ENCODE measurements at places on chromosomes 7 and 10.
A peak's percentile ranks its signal among the peaks of the same experiment; 100 is the strongest.

DNA sequence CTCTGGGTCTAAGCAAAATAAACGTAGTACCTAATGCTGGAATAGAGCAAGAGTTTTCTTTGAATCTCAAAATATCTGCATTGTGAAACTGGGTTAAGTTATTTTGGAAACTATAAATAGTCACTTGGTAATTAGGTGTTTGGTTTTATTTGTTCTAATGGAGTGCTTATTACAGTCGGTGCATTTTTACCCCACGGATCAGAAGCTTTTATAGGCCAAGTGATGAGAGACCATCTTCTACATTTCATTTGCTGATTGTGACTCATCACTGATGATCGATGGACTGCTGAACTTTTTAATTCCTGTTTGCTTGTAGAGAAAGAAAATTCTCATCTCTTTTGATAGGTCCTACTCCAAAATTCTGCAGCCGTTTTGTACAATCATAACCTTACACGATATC, 28.2 kb downstream of the MGMT start:
- DNase-seq = no peak

DNA sequence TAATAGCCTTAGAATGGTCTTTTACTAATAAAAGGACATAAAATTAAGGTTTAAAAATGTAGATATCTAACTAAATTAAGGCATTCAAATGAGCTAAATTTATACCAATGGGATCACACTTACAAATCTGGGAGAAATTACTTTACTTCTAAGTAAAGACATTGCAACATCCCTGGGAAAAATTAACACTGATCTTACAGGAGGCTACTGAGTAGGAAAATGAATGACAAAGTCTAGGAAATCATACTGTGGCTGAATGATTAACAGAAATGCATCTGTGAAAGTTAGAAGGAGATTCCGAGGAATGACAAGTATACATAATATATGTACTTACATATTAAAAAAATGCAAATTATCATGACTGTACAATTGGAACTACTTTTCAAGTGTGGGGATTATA, 38.3 kb downstream of the CACNA2D1 start:
- no peak for DNase-seq

- no peak for DNase-seq
These were observed 18.4 kb upstream of the AKR1C1 start for GRCh38 chr10:4944841-4945240.

- DNase-seq = no peak
These were observed 17.0 kb upstream of the PCBD1 start for GRCh38 chr10:70905071-70906021.

DNA sequence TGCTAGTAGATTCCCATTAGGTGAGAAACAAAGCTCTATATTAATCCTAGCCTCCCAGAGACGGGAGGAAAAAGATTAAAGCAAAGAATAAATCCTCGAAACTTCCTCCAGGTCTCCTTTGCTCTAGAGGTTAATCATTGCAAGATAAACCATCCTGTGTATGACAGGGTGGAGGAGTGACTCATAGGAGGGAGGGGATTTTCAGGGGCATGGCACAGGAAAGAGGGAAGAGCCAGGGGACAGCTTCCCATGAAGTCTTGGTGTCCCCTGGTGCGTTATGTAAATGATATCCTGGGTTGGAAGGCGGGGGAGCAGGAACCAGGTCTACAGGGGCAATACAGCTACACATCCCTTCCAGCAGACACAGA, 780 bp downstream of the CYP3A5 start:
- peak; percentile 16 for DNase-seq

- DNase-seq = no peak
These were observed 116.8 kb downstream of the ARID5B start for GRCh38 chr10:62018131-62018911.

GRCh38 chr7:56483153-56483552, 366.9 kb upstream of the NUPR2 start:
- DNase-seq = no peak

DNA sequence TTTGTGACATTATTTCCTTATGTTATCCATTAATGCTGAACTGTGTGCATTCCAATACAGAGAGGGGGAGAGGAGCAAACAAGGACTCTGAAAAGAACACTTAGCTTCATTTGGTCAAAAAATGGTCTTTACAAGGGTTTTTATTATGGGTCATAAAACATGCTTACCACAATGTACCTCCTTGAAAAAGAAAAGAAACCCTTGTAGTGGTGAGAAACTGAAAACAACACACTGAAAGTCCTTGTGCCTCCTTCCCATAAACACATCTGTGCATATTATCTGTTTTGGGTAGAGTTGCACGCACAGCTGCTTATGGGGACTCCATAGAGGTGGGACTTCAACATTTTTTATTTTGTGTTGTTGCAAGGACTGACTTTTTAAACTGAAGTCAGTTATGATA, 98.7 kb downstream of the CDK6 start:
- peak; percentile 27 for DNase-seq

DNA sequence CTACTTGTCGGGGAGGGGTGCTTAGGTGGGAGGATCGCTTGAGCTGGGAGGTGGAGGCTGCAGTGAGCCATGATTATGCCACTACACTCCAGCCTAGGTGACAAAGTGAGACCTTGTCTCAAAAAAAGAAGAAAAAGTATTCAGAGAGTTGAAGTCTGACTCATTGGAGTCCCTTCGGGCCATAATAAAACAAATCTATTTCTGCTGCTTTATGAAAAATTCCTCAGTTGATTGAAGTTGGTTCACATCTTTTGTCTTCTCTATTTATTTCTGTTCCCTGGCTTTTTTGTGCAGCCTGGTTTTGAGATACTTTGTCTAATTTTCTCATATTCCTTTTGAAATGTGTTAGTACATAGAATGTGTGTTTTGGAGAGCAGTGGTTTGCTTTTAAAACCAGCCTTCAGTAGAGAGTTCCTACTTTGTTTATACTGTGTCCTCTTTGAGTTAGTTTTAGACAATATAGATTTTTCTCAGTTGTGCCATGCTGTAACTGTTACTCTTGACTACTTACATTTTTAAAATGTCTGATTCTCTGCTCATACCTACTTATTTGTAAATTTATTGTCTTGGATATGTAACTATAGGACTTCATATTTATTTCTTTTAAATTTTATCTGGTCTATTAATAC, 36.7 kb downstream of the LUC7L2 start:
- DNase-seq = no peak

DNA sequence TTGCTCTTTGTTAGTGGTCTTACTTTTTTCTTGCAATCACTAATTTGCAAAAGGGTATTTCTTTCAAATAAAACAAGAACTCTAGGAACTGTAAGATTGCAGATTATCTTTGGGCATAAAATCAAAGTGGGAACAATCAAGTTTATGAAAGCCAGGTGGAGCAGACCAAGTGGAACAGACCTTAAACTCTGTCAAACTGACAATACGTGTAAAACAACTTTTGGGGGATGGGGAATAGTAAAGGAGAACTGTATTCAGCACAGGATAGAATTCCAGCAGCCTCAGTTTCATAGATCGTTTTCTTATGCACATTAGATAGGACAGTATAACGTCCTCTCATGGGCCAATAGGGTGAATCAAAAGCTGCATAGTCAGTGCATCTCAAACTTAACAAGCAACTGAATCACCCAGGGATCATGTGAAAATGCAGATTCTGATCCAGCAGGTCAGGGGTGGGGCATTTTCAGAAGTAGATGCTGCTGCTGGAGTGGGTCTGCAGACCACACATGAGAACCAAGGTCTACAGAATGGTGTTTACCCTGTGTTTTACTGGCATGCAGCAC, 120.7 kb downstream of the PIP4K2A start:
- no peak for DNase-seq

DNA sequence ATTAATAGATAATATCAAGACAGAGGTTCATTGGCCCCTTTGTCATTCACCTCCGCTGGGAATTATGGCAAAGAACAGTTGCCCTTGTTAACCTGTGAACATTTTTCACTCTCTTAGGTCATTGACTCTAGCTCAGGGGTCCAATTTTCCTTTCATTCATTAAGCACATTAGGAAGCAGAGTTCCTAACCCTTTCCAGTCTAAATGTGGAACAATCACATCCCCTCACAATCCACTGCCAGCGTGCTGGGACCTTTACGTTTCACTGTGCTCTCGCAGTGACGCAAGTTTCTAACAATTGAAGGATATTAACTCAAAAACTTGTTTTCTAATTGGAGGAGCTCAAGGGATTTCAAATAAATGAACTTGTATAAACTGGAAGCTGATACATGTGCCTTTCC, 79.3 kb upstream of the MEOX2 start:
- DNase-seq = no peak

DNA sequence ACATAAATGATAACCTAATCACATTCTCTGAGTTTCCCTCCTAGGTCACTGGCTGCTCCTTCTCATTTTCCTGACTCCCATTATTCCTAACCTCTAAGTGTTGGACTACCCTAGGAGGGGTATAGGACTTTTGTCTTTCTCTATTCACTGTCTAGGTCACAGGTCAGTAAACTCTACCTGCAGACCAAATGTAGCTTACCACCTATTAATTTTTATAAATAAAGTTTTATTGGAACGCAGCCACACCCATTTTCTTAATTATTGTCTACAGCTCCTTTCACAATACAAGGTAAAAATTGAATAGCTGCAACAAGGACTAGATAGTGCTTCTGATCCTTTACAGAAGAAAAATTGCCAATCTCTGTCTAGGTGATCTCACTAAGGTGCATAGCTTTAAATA, 156.7 kb downstream of the IMMP2L start:
- no peak for DNase-seq

DNA sequence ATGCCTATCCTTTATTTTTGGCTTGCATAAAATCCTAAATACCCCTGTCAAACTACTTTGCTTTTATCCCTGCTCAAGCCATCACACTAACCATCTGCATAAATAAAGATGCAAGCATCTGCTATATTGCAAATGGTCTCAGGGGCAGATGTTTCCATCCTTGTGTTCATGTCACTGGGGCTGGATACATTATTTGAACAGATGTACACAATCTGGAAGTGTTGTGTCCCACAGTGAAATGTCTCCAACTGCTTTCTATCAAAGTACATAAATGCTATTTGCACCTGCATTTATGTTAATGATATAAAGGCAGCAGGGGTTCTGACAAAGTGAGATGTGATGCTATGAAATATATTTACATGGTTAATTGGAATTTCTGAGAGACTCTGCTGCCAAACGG, 163.1 kb downstream of the ZNF438 start:
- DNase-seq = no peak
